Activated T-helper 1 cell treated with Interleukin-2 at 50 U/mL for 16 hours (primary cell): ENCODE measurements at places on chromosomes 4 and X.

- DNase-seq, result no peak
Measured at GRCh38 chr4:16908377-16909021, 10.1 kb upstream of the LDB2 start.

DNA sequence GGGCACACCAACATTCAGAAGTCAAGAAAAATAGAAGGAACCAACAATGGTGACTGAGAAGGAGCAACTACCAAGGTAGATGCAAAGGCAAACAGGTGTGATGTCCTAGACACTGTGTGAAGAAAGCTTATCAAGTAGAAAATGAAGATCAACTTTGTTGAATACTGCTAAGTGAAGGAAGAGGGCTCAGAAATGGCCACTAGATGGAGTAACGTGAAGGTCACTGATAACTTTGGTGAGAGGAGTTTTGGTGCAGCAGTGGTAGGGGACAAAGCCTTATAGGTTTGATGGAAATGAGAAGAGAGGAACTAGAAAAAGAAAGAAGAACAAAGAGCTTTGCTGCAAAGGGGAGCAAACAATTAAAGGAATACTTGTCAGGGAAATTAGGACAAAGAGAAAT is 23.5 kb downstream of the OTC start:
- no peak for DNase-seq

GRCh38 chr4:172740434-172740833 is 428.2 kb upstream of the GALNT7 start:
- no peak for DNase-seq

DNA sequence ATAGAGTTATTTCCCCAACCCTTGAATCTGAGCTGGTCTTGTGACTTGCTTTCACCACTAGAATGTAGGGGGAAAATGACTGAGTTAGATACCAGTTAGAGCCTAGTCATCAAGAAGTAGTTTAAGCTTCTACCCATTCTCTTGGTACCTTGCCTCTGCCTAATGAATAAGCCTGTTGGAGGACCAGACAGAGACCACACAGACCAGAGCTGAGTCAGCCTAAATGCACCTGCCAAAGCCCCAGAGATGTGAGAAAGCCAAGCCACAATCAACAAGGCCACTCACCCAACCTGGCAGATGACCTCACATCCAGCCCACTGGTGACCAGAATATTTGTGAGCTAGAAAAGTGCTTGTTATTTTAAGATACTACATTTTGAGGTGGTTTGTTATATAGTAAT is 85.2 kb upstream of the DCLK2 start:
- DNase-seq, result no peak
